NCI-H2171 (cell line): ENCODE measurements at places on chromosomes 1 and 21.

GRCh38 chr1:18957136-18957521, 653 bp upstream of the IFFO2 start:
- DNase-seq = no peak

GRCh38 chr21:39788383-39788782, 43.4 kb downstream of the IGSF5 start:
- DNase-seq = peak; percentile 50

DNA sequence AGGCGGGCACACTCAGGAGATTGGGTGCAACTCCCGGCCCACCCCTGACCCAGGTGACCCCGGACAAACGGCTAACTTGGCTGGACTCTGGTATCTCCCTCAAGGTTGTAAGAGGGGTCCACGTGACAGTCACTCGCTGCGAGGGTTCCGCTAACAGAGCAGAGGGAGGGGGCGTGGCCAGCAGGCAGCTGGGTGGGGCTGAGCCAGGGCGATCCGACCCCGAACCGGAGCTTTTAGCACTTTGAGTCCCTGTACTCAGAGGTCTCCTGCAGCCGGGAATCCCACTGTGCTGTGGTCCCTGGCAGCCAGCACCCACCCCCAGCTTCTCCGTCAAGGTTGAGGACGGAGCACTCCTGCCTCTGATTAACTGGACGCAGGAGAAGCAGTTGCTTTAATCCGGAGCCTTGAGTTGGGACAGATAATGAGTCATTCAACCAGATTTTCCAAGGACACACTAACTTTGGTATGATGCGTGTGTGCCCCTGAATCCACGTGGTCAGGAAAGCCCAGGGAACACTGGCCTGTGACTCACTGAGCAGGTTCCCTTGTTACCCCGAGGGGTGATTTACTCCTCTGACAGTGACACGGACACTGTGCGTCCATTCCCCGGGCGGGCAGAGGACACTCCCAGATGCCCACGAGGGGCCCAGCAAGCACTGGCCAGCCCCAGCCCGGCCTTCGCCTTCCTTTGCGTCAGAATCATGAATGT, 16.8 kb downstream of the TRPM2 start:
- peak; percentile 26 for DNase-seq

DNA sequence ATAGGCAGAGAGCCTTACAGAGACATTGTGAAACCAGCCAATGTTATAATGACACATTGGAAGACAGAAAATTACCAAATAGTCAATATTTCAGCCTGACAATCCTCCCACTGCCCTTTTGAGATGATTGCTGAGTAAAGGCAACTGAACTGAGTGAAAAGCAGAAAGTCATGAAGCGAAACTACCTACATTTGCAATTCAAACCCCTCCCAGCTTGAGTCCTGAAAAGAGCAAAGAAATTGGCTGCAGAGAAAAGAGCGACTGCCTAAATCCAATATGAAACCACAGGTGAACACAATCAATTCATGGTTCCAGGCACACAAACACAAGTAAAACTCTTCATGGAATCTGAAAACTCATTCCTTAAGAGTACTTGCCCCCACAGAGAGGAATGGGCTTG, 143.4 kb upstream of the CHRM3 start:
- no peak for DNase-seq

GRCh38 chr1:66172272-66172671, 361.7 kb upstream of the SGIP1 start:
- no peak for DNase-seq

GRCh38 chr1:31765041-31765467, 914 bp upstream of the ADGRB2 start:
- DNase-seq = peak; percentile 48

DNA sequence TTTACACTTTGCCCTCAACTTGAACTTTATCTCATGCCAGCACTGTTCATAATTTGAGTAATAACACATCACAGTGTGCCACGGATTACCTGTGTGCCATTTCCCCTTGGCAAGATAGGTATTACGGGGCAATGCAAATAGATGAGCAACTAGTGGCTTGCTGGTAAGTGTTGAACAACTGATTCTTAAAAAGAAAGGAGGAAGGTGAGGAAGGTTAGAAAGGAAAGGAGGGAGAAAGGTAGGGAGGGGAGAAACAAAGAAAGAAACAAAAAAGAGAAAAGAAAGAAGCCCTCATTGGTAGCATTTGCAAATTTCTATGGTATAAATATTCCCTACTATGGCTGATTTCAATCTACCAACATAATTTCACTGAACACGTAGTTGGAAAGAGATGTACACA, 118.2 kb upstream of the OLIG2 start:
- DNase-seq = no peak

GRCh38 chr1:113895098-113895497, 7.7 kb upstream of the BCL2L15 start:
- no peak for DNase-seq

GRCh38 chr1:169509354-169509753, 23.6 kb upstream of the SLC19A2 start:
- DNase-seq = no peak

DNA sequence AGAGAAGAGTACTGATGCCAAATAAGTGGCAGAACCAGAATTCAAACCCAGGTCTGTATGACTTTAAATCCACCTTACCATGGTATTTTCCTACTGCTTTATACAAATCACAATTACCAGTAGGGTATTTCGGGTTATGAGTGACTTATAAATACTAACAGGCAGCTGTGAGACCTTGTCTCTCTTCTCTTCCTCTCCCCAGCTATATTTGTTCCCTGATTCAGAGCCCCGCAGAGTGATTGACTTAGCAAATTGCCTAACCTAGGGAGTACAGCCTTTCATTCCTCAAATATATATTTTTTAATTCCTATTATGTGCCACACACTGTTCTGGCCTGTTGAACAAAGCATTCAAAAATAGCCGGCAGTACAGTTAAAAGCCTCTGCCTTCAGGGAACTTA, 168.0 kb downstream of the CLEC20A start:
- DNase-seq = no peak

GRCh38 chr21:25283720-25284119, 323.6 kb downstream of the MRPL39 start:
- DNase-seq = no peak

- peak; percentile 33 for DNase-seq
Measured at GRCh38 chr1:230144010-230144614, 77.1 kb downstream of the GALNT2 start.

GRCh38 chr21:30255679-30256078, 27.1 kb downstream of the KRTAP24-1 start:
- no peak for DNase-seq

GRCh38 chr21:31696424-31696823, 35.5 kb downstream of the SCAF4 start:
- no peak for DNase-seq

DNA sequence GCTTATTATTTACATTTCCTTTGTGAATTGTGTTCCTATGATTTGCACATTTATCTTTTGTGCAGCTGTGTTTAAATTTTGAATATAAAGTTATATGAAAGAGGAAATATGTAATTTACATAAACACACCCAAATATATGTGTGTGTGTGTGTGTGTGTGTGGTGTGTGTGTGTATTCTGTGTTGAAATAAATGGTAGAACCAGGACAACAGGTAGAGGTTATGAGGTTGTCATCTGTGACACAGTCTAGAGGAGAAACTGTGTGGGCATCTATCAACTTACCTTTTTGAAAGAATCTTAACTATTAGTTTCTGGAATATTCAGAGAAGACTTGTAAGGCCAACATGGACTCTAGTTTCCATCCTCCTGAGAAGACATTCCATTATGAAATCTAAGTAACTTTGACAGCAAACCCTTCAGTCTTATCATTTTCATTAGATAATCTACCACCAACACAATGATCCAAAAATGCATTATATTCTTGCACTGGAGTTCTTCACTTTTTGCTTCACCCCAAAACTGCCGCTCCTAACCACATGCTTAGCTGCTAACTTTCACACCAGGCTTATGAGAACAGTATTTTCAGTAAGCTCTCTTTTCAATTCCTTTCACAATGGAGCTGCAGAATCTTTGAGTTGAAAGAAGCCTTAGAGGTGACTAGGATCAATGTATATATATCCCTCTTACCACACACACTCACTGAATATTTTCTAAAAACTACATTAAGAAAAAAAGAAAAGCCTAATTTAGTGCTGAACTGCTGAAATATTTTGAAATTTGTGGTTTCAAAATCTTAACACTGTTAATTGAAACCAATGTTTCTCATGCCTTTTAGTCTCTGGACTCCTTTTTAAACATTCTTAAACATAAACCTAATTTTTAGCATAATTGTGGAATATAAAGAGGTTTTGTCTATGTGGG, 21.8 kb downstream of the PTPRC start:
- no peak for DNase-seq

DNA sequence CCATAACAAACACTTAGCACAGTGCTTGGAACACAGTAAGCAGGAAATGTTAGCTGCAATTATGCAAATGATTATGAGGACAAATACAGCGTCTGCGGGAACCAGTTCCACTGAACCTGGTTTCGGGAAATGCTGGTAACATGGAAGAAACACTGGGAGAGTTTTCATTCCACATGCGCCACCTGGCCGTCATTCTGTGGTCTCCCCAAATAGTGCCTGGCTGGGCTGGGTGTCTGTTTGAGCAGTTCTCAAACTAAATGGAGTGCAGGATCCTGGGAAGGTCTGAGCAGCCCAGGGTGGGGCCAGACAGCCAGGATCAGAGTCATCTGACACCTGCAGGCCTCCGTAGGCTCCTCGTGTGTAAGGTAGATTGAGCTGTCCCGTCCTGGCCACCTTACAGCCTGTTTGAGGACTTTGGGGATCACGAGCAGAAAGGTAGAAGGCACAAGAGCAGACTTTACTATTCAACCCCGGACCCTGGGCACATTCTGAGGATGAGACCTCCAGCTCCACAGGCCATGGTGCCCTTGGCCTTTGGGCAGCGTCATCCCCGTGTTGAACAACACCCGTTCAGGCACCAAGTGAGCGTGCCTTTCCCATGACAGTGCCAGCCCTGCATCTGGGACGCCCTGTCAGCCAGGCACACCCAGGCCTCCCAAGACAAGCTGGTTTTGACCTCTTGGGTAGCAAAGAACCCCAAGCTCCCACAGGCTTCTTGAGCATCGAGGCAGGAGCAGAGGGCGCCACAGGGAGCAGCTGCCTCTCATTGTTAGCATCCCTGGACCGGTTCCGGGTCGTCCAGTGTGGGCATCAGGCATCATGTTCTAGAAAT, 101.9 kb downstream of the PRDM2 start:
- no peak for DNase-seq

- DNase-seq = no peak
Measured at GRCh38 chr1:38018864-38019343, 6.4 kb downstream of the UTP11 start.

- no peak for DNase-seq
Measured at GRCh38 chr1:209023790-209024189, 559.7 kb upstream of the CAMK1G start.

GRCh38 chr1:45531873-45532272, 10.2 kb upstream of the PRDX1 start:
- DNase-seq = no peak

- DNase-seq = no peak
Measured at GRCh38 chr1:205729945-205730610, 19.9 kb downstream of the NUCKS1 start.

DNA sequence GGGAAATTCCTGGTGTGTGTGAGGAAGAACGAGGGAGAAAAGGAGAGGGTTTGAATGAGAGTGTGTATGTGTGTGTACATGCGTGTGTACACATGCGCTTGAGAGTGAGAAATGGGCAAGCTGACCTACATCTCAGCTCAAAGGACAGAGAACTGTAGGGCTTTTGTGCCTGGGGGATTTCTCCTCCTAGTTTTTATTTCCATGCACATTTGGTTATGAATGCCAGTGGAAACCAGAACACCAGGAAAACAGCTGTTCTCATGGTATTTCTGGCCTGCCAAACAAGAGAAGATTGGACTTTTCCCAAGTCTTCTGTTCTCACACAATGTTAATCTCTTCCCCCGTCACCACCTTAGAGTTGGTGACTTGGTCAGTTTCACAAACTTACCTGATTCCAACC, 45.2 kb downstream of the SLC44A3 start:
- no peak for DNase-seq

GRCh38 chr1:184621260-184621659, 133.4 kb downstream of the EDEM3 start:
- no peak for DNase-seq

DNA sequence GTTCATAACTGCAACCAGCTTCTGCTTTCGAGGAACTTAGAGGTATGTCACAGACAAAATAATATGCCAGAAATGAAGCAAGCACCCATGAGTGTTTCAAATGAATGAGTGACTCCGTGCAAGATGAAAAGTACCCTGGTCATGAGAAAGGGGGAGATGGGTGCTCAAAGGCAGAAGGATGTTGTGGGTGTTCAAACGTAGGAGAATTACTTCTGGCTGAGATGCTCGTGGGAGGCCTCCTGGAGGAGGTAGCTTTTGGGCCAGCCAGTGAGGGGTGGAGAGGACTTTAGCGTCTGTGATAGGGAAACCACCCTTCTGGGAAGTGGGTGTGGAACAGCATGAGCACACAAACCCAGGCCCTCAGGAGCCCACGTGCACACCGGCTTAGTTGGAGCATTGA, 113.8 kb downstream of the SYF2 start:
- DNase-seq = no peak

DNA sequence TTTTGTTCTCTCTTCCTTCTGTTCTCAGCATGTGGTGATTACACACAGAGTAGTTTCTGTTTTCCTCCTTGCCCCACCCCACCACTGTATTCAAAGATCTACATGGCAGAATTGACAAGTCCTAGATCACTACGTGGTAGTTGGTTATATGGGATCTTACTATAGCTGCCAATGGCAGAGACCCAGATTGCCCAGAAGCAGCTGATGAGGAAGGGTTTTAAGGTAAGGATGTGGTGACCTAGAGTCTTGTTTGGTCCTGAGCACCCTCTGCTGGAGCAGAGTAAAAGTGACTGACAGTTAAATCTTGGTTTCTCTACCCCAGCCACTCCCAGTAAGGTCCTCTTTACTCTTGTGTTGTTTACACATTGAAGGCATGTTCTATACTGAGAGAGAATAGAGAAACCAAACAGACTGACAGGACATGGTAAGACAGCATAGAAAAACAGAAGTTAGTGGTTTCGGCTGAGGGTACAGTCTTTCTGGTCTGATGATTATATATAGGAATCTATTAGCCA, 22.8 kb upstream of the STRIP1 start:
- no peak for DNase-seq

- peak; percentile 65 for DNase-seq
Measured at GRCh38 chr1:183416850-183417771, 1.1 kb downstream of the NMNAT2 start.

DNA sequence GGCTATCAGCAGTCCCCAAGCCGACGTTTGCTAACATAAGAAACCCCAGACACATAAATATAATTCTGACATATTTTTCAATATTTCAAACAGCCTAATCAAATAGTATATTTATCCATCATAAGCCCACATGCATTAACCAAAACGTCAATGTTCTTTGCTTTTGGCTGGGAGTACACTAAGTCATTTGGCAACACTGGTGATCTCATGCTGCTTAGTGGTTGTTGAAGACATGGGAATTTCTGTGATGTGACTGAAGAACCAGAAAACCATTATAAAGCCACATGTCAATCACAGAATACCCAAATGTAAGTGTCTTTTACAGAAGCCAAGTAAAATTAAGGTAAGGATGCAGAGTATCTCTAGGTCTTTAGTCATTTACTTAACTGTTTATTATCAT, 57.6 kb downstream of the PLPPR5 start:
- no peak for DNase-seq
